ENCODE measurements at places on chromosomes 7 and 10.
A peak's percentile ranks its signal among the peaks of the same experiment; 100 is the strongest.

- DNase-seq = no peak
Observed at GRCh38 chr7:153103202-153103601, 343.6 kb downstream of the ACTR3B start.

DNA sequence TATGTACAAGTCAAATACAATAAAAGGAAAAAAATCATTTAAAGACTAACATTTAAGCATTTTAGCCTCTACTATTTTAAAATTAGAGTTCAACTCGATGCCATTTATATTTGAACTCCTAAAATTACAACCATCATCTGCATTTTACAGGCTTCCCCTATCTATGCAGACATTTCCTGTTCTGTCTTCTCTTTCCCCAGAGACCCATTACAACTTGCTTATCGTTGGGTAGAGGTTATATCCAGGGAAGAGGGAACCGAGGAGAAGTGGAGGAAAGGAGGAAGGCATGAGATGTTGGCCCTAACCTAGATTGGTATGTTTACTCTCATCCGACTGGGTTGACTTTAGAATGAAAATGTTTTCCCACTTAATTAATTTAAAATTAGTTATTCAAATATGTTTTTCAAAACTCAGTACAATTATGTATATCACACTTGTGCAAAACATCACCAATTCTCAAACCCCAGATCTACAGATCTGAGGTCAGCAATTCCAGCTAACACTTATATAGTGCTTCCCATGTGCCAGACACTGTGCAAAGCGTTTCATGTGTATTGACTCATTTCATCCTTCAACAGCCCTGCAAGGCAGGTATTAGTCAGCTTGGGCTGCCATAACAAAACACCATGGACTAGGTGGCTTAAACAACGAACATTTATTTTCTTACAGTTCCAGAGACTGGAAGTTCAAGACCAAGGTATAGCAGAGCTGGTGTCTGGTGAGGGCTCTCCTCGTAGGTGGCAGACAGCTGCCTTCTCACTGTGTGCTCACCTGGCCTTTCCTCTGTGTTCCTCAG, 27.3 kb upstream of the HERPUD2 start:
- no peak for DNase-seq

DNA sequence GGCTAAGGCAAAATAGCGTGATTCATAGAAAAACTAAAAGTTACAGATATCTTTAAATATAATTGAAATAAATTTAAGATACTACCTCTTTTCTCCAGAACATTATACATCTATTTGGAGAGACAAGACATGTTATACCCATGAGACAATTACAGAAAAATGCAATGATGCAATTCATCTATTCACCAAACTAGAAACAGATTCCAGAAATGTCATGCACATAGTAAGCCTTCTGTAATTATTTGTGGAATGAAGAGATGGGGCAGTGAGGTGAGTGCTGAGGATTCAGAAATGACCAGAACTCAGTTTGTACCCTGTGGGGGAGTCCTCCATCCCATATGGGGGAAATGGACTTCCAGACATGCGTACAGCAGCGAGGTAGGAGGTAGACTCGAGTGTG, 99.4 kb downstream of the MKX start:
- DNase-seq = no peak

GRCh38 chr7:491292-491957, 28.2 kb downstream of the PDGFA start:
- no peak for DNase-seq

GRCh38 chr10:13891128-13892000, 304.6 kb downstream of the PRPF18 start:
- no peak for DNase-seq

- DNase-seq = no peak
Observed at GRCh38 chr7:130989101-130989795, 255.2 kb upstream of the KLF14 start.

DNA sequence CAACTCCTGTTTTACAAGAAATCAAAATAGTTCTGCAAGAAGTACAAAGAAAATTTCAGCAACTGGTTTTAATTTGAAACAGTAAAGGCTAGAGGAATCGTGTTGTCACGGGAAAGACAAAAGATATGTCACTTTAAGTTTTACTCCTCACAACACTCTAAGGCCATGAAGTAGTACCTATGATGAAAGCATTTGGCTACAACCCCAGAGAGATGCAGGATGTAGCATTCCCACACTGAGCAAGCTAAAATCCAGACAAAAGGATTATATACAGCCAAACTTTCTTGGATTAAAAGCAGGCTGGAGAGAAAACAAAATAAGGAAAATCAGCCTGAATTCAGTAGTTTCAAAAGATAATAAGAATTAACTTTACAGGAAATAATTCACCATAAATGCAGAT, 245.5 kb upstream of the STEAP1 start:
- no peak for DNase-seq

GRCh38 chr10:127119936-127120335, 76.5 kb downstream of the INSYN2A start:
- DNase-seq = no peak

- DNase-seq = peak; percentile 42
Observed at GRCh38 chr7:44750921-44751571, 2.4 kb downstream of the ZMIZ2 start.

DNA sequence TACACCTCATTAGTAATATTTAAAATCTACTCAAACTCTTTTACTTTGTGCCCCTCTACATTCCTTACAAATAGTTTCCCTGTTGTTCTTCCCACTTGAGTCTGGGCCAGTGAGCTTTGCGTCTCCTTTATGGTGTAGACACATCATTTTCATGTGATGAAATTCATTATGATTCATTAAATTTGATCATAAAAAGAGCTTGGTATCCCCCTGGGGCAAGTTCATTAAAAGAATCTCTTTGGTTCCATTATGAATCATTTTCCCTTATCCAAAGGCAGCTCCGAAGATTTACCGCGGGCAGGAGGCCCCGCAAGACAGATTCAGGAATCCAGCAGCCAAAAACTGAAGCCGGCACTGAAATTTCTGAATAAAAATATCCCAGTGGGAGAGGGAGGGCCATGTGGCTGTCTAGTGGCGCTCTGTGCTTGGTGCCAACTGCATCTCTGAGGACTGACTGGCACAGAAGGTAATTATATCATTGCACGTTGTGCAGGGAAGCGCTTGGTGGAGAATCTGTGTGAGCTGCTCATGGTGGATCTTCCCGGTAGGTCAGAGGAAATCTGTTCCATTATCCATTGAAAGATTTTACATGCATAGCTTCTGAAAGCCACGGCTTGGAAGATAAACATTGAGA, 151.4 kb upstream of the PITRM1 start:
- DNase-seq = no peak

DNA sequence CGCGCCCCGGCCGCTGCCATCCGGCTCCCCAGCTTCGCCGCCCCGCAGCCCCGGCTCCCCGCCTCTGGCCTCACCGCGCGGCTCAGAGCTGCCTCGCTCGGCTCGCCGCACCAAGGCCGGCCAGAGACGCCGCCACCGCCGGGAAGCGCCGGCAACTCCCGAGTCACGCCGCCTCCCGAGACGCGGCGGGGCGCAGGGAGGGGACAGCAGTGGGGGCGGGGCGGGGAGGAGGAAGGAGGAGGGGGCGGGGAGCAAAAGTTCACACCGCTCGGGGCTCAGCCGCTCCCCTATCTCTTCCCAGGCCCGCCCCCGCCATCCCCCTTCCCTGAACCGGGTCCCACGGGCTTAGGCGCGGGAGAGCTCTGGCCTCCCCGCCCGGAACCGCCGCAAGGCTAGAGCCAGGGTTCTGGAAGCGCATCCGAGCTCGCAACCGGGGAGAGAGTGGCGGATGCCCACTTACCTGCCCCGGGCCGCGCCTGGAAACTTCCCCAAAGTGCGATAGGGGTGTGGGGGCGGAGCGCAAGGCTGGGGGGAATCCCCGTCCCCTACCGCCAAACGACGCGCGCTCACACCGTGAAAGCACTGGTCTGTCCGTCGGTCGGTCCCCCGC, 1.0 kb downstream of the CHST15 start:
- peak; percentile 31 for DNase-seq

- DNase-seq = no peak
Observed at GRCh38 chr10:21048068-21048467, 151.0 kb upstream of the NEBL start.

DNA sequence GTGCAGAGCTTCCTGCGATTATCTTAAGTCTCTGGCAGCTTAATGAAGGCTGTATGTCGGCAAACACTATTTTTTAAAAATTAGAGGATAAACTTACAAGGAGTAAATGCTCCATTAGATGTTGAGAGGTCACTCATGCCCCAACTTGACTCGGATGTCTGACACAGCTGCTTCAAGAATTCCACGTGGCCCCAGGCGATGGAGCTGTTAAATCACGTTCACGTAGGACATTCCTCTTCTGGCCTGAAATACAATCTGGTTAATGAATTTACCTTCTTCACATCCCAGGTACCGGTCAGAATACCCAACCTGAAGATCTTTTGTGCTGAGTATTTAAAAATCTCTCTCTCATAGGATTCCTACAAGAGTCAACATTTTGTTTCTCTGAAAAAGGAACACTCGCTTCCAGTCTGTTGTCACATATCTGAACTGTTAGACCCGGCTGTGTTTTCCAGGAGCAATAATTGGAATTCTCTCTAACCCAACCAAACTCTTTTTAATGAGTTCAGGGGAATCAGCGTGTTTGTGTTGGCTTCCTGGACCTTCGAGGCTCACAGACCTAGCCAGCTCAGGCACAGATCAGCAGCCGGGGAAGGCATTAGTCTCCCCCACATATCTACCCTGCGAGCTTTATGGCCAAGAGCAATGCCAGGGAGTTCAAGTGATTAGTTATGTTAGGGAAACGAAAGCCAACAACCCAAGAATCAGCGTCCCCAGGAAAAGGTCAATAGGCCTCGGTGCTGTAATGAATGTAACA, 284.9 kb downstream of the FGFR2 start:
- DNase-seq = no peak

DNA sequence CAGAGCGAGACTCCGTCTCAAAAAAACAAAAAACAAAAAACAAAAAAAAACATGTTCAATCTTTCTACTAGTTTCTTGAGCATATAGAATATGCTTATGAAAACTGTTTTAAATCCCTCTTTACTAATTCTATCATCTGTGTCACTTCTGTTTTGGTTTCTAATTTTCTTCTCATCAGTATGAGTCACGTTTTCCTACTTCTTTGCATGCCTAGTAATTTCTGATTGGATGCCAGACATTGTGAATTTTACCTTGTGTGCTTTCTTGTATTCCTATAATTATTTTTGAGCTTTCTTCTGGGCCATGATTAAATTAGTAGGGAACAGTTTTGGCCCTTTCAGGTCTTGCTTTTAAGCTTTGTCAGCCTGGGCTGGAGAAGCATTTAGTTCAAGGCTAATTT, 9.9 kb downstream of the MICU1 start:
- no peak for DNase-seq

DNA sequence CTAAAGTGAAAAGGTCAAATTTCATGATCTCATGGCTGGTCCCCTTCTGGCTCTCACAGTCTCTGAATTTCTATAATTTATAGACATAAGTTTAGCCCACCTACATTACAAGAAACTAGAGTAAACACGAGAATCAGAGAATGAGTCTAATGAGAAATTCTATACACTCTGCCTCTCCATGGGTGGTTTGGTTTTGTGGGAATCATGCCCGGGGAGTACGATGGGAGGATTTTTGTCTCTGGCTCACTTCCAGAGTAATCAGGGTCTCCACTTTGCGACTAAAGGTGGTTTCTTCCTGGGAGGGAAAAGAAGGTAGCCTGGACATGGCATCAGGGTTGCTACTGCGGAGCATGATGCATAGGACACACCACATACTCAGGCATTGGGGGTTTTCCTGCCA, 69.7 kb downstream of the MRC1 start:
- DNase-seq = no peak

GRCh38 chr10:65710306-65710705, 1215.5 kb upstream of the LRRTM3 start:
- DNase-seq = no peak

GRCh38 chr7:52107355-52107754, 790.7 kb upstream of the COBL start:
- DNase-seq = no peak

- DNase-seq = no peak
Observed at GRCh38 chr10:82575318-82575717, 700.3 kb downstream of the NRG3 start.

GRCh38 chr7:33054261-33054964, 8.2 kb downstream of the NT5C3A start:
- DNase-seq = no peak

GRCh38 chr10:35937546-35937945, 295.4 kb upstream of the FZD8 start:
- no peak for DNase-seq
